Central memory CD4-positive, alpha-beta T cell (primary cell): ENCODE measurements at places on chromosomes 6 and 20.

GRCh38 chr20:50276119-50277063, 85.8 kb downstream of the CEBPB start:
- no peak for DNase-seq

GRCh38 chr6:63567966-63568365, 4.3 kb upstream of the LOC128125822 start:
- DNase-seq, result no peak

- DNase-seq, result no peak
These were observed 22.7 kb upstream of the MAPRE1 start for GRCh38 chr20:32796981-32797451.

GRCh38 chr6:19837511-19838441, 606 bp downstream of the ID4 start:
- DNase-seq, result no peak

DNA sequence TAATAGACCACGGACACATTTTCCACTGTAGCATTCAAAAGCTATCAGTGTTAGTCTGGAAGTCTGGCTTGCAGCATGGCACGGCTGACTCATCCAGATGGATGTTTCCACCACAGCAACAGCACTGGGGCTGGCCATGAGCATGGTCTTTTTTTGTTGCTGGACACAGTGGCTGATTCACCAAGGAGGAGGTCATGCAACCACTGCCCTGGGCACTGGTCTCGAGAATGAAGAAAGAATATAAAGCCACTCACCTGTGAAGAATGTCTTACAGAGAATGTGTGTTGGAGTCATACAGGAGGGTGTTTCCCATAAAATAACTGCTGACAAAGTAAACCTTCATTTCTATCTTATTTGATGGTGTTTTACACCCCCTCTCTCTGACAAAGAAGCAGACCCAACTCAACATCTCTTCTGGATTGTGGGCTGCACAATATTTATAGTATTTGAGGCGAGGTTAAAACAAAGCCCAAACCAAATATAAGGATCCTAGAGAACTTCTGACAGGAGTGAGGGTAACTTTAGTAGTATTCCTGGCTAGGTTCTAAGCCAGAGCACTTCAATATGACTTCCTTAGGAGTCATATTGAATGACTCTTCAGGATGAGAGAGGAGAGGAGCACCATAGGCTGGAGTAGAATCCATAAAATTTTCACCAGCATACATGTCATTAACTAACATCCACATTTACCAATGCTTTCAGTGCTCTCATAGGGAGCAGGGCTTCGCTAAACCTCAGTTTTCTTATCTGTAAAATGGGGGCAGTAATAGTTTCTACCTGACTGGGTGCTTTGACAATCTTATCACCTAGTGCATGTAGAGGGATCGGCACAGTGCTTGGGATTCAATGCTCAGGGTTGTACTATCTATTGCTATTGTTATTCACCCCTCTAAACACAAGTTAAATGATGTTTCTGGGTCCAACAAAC, 121.4 kb downstream of the KIF13A start:
- no peak for DNase-seq

- no peak for DNase-seq
These were observed 1574.9 kb downstream of the HACE1 start for GRCh38 chr6:103284835-103285234.

GRCh38 chr20:1060985-1061384, 57.4 kb upstream of the PSMF1 start:
- no peak for DNase-seq
